CD8-positive, alpha-beta memory T cell (primary cell): ENCODE measurements at places on chromosomes 6 and 20.
A peak's percentile ranks its signal among the peaks of the same experiment; 100 is the strongest.

DNA sequence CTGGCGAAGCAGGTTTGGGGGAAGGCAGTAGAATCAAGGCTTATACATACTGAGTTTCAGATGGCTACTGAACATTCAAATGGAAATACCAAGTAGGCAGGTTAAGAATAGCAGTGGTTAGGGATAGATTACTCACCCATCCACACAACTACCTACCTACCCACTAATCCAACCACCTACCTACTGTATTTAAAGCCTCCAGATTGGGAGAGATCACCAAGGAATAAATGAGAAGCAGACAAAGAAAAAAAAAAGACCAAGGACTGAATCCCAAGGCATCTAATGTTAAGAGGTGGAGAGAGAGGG lies 68.3 kb upstream of the SMIM29 start:
- H3K36me3 ChIP-seq: no peaks in the 10 kb centered on the region
- peaks cover 22% of the 10 kb centered on the region for H3K4me1 ChIP-seq
- no peak overlapping the region for H3K4me3 ChIP-seq
- no peak overlapping the region for H3K27ac ChIP-seq
- H3K27me3 ChIP-seq: no peaks in the 10 kb centered on the region

GRCh38 chr6:99189823-99190721 lies 159.4 kb downstream of the FAXC start:
- H3K4me3 ChIP-seq: no peak overlapping the region
- H3K27ac ChIP-seq: no peak overlapping the region
- no peaks in the 10 kb centered on the region for H3K36me3 ChIP-seq
- H3K27me3 ChIP-seq: no peaks in the 10 kb centered on the region
- no peaks in the 10 kb centered on the region for H3K4me1 ChIP-seq

DNA sequence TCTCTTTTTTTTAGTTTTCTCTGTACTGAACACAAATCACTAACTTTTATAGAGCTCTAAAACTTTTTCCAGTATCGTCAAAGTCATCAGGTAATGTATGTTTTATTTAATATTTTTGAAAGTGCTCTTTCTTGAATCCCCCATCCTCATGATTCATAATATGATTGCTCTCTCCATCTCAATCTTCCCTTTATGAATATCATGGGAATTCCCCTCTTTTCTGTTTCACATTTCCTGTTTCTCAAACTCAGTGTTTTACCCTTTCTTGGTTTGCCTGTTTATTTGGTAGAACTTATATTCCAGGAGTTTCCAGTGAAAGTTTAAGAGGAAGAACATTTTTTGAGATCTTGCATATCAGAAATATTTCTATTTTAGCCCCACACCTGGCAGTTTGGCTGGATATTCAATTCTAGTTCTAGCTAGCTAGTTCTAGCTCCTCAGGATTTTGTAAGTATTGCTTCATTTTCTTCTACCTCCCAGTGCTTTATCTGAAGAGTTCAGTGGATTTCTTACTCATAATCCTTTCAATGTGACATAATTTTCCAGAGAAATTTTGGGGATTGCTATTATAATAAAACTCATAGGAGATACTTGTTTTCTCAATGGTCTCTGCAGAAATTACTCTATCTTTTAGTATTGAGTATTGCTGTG lies 6.1 kb upstream of the C6orf58 start:
- no peaks in the 10 kb centered on the region for H3K36me3 ChIP-seq
- H3K27ac ChIP-seq: no peak overlapping the region
- no peak for DNase-seq
- H3K4me1 ChIP-seq: no peaks in the 10 kb centered on the region

DNA sequence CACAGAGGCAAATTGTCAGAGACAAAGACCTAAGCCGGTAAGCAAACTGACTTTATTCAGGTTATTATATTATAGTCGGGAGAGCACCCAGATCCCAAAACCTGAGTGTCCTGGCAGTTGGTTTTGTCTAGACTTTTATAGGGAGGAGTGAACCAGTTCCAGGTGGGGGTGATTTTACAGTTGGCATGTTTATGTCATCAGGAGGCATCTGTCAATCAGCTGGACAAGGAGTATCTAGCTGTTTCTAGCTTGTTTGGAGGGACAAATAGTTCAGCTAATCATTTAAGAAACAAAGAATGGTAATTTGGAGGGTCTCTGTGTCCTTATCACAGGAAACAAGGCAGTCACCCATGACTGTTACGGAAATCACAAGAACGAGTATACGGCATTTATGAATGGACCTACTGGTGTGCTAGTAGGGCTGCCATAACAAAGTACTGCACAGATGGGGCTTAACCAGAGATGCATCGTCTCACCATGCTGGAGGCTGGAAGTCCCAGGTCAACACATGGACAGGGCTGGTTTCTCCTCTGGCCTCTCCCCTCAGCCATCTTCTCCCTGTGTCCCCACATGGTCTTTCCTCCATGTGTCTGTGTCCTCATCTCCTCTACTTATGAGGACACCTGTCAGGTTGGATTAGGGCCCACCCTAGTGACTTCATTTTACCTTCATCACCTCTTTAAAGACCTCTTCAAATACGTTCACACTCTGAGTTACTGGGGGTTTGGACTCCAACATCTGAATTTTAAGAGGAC lies 122.7 kb downstream of the LY86 start:
- peaks cover 21% of the 10 kb centered on the region for H3K4me1 ChIP-seq
- DNase-seq: no peak
- no peak overlapping the region for H3K4me3 ChIP-seq
- no peaks in the 10 kb centered on the region for H3K36me3 ChIP-seq

- no peaks in the 10 kb centered on the region for H3K36me3 ChIP-seq
- H3K4me3 ChIP-seq: no peak overlapping the region
- DNase-seq: no peak
- H3K27ac ChIP-seq: no peak overlapping the region
Observed at GRCh38 chr6:170108456-170108855, 182.4 kb downstream of the DLL1 start.

- H3K27me3 ChIP-seq: peaks cover 4% of the 10 kb centered on the region
- H3K4me3 ChIP-seq: no peak overlapping the region
- H3K36me3 ChIP-seq: no peaks in the 10 kb centered on the region
- no peak for DNase-seq
Observed at GRCh38 chr6:17484201-17484849, 90.9 kb downstream of the CAP2 start.

DNA sequence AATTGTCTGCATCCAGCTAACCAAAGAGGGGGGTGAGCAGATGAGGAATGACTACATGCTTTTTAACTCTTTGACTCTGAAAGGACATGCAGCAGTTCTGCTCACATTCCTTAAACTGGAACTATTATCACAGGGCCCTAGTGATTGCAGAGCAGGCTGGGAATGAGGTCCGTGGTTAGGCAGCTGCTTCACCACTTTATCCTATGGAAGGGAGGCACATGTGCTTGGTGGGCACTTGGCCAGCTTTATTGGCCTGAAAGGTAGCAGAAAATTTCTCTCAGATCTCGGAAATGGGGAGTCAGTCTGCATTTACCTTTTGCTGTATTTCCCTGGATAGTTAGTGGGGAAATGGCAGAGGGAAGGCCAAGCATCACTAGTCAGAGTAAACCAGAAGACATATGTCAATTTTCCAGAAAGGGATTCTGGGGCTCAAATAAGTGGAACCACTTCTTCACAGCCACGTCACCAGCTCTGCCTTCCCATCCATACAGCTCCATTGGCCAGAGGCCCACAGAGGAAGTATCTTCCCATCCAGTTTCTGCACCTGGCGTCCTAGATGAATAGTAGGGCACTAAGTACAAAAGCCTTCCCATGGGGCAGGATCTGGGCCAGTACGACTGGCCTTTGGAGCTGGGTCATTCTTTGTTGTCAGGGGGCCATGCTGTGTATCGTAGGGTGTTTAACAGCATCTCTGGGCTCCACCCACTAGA lies 444.8 kb downstream of the PTPRT start:
- no peak overlapping the region for H3K4me3 ChIP-seq
- H3K4me1 ChIP-seq: no peaks in the 10 kb centered on the region
- H3K27ac ChIP-seq: no peak overlapping the region
- no peak for DNase-seq
- H3K27me3 ChIP-seq: no peaks in the 10 kb centered on the region
- no peaks in the 10 kb centered on the region for H3K36me3 ChIP-seq

GRCh38 chr6:168147205-168147738 lies 68.3 kb upstream of the FRMD1 start:
- H3K36me3 ChIP-seq: no peaks in the 10 kb centered on the region
- H3K27ac ChIP-seq: no peak overlapping the region
- no peak overlapping the region for H3K4me3 ChIP-seq
- no peak for DNase-seq
- no peaks in the 10 kb centered on the region for H3K27me3 ChIP-seq

- H3K27me3 ChIP-seq: no peaks in the 10 kb centered on the region
- no peak overlapping the region for H3K4me3 ChIP-seq
- no peaks in the 10 kb centered on the region for H3K4me1 ChIP-seq
- H3K27ac ChIP-seq: no peak overlapping the region
- H3K36me3 ChIP-seq: no peaks in the 10 kb centered on the region
Observed at GRCh38 chr20:17655865-17656479, 26.1 kb downstream of the RRBP1 start.

- no peak overlapping the region for H3K4me3 ChIP-seq
- H3K27ac ChIP-seq: no peak overlapping the region
- no peaks in the 10 kb centered on the region for H3K27me3 ChIP-seq
- H3K4me1 ChIP-seq: no peaks in the 10 kb centered on the region
- H3K36me3 ChIP-seq: no peaks in the 10 kb centered on the region
Observed at GRCh38 chr20:10488534-10488933, 53.4 kb downstream of the SLX4IP start.

GRCh38 chr6:95501032-95501904 lies 76.1 kb upstream of the MANEA start:
- no peak for DNase-seq
- no peaks in the 10 kb centered on the region for H3K27me3 ChIP-seq
- H3K4me3 ChIP-seq: no peak overlapping the region
- no peak overlapping the region for H3K27ac ChIP-seq
- no peaks in the 10 kb centered on the region for H3K36me3 ChIP-seq

DNA sequence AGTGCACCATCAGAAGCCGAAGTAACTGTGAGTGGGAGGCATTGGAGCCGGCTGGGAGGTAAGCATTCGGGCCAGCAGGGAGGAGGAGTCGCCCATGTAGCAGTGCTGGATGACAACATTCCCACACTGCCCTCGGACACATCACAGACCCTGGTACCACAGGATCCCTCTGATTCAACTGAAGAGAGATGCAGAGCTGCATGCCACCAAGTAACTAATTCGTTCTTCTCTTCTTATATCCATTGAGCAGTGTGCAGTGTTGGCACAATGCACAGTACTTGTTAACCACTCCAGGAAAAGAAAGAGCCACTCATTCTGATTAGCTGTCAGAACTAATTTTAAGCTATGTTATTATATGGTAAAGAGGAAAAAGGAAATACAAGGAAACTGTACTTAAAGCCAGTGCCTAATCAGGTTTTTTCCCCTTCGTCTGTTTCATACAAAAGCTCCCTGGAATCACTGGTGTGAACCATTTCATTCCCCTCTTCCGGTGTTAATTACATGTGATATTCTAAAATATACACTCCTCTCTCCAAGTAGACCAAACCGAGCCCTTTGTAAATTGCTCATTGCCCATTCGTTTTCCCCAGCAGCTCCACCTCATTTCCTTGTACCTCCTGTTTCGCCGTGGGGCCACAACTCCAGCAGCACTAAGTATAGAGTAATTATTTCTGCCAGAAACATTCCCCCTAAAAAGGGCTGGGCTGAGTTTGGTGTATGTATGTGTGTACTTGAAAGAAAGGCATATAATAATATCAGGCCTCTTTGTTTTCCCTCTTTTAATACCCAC lies 32.4 kb upstream of the ADTRP start:
- H3K4me3 ChIP-seq: no peak overlapping the region
- H3K27ac ChIP-seq: no peak overlapping the region
- H3K36me3 ChIP-seq: no peaks in the 10 kb centered on the region
- no peaks in the 10 kb centered on the region for H3K4me1 ChIP-seq
- no peak for DNase-seq

- H3K4me3 ChIP-seq: no peak overlapping the region
- H3K27me3 ChIP-seq: no peaks in the 10 kb centered on the region
- H3K36me3 ChIP-seq: no peaks in the 10 kb centered on the region
Observed at GRCh38 chr6:40353967-40354452, 233.2 kb downstream of the LRFN2 start.

- H3K27me3 ChIP-seq: no peaks in the 10 kb centered on the region
- no peak overlapping the region for H3K4me3 ChIP-seq
Observed at GRCh38 chr6:41756354-41756753, 9.2 kb upstream of the PGC start.

GRCh38 chr6:81145506-81145905 lies 607.0 kb downstream of the TENT5A start:
- H3K27me3 ChIP-seq: no peaks in the 10 kb centered on the region
- H3K27ac ChIP-seq: no peak overlapping the region
- no peaks in the 10 kb centered on the region for H3K36me3 ChIP-seq

GRCh38 chr20:1566701-1567100 lies 9.2 kb upstream of the SIRPD start:
- DNase-seq: no peak
- no peak overlapping the region for H3K27ac ChIP-seq
- H3K36me3 ChIP-seq: no peaks in the 10 kb centered on the region
- no peak overlapping the region for H3K4me3 ChIP-seq

- H3K27me3 ChIP-seq: no peaks in the 10 kb centered on the region
- H3K4me3 ChIP-seq: no peak overlapping the region
- DNase-seq: no peak
- H3K4me1 ChIP-seq: no peaks in the 10 kb centered on the region
Observed at GRCh38 chr20:58109126-58109880, 119.2 kb downstream of the ANKRD60 start.

GRCh38 chr6:23659125-23659524 lies 466.9 kb upstream of the NRSN1 start:
- H3K36me3 ChIP-seq: no peaks in the 10 kb centered on the region
- no peak overlapping the region for H3K4me3 ChIP-seq
- no peak overlapping the region for H3K27ac ChIP-seq
- no peaks in the 10 kb centered on the region for H3K4me1 ChIP-seq
- no peak for DNase-seq
- no peaks in the 10 kb centered on the region for H3K27me3 ChIP-seq

DNA sequence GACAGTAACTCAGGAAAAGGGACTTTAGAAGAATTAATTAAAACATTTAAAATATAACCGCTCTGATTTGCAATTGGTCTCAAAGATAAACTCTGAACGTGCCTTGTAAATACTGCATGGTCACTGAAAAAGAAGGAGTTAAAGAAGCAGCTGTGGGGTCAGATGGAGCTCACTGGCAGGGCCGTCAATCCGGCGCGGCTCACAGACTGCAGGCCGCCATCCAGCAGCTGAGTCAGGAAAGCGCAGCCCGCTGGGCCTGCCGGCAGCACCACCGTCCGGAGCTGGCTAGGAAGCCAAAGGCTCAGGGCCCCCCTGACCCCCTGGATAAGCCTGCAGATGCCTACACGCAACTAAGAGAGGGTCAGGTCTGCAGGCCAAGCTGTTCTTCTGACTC lies 54.2 kb upstream of the FRMD1 start:
- no peak overlapping the region for H3K27ac ChIP-seq
- H3K36me3 ChIP-seq: no peaks in the 10 kb centered on the region

GRCh38 chr20:2104236-2104635 lies 2.6 kb downstream of the STK35 start:
- H3K27me3 ChIP-seq: no peaks in the 10 kb centered on the region
- peaks cover 7% of the 10 kb centered on the region for H3K36me3 ChIP-seq
- peaks cover 65% of the 10 kb centered on the region for H3K4me1 ChIP-seq
- DNase-seq: no peak
- peak overlapping the region; percentile 94 for H3K4me3 ChIP-seq

GRCh38 chr20:54254596-54254995 lies 46.7 kb downstream of the PFDN4 start:
- H3K4me3 ChIP-seq: no peak overlapping the region
- H3K27me3 ChIP-seq: no peaks in the 10 kb centered on the region
- no peak overlapping the region for H3K27ac ChIP-seq
- no peak for DNase-seq
- H3K4me1 ChIP-seq: no peaks in the 10 kb centered on the region

GRCh38 chr20:10167040-10167439 lies 51.6 kb upstream of the SNAP25 start:
- no peak overlapping the region for H3K4me3 ChIP-seq
- H3K27ac ChIP-seq: no peak overlapping the region
- no peaks in the 10 kb centered on the region for H3K27me3 ChIP-seq
- no peak for DNase-seq
- H3K4me1 ChIP-seq: no peaks in the 10 kb centered on the region
